GOT3 (cell line): ENCODE measurements at places on chromosomes 3 and 15.

GRCh38 chr15:101489599-101490407 lies at the start of gene PCSK6:
Gene PCSK6 (minus strand): TSS chr15:101489707. CDS start chr15:101489670, 37 bp downstream.
- DNase-seq: no peak

DNA sequence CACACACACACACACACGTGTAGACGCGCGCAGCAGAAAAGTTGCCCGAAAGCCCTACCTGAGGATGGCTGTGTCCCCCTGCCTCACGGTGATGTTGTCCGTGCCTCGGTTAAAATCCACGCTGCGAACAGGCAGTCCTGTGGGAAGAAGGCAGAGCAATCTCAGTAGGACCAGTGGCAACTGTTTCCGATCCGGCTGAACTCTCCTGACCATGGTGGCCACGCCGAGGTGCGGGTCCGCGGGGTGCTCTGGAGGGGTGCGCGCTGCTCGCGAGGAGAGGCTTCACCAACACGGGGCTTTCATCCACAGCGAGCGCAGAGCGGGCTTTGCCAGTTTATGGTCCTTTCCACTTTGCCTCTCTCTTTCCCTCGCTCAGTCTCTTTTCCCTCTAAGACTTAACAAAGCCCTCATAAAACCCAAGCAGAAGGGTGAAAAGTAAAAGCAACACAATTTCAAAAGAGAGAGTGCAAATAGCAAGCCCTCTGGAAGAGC lies 422 bp downstream of the LSAMP start:
- DNase-seq: no peak

DNA sequence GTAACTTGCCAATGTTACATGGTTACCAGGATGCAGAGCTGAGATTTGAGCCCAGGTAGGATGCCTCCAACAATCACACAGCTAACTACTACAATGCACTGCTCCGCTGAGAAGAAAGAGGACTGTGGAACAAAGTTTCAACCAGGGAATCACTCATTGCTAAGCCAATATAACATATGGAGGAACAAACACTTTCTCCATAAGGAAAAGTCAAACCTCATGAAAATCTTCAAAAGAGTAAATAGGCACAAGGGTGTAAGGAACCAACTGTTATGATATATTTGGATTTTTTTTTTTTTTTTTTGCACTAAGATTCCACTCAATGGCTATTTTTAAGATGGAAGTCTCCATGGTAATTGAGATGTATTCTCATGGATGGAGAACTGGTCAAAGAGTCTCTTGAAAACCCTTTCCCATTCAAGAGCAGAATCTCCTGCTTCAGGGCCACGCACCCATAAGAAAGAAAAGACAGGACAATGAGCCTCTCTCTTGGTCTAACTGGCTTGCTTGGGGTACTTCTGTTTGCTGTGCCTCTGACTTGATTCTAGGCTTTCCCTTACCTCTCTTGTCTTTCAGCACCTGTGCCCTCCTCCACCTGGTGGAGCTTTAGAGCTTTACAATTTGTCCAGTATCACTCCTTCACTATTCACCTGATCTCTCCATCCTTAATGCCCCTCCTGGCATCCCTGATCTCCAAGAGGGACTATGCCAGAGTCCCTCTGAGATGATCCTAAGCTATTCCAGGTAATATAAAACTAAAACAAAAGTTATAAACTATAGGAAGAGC lies 252.8 kb downstream of the NTRK3 start:
- DNase-seq: no peak

DNA sequence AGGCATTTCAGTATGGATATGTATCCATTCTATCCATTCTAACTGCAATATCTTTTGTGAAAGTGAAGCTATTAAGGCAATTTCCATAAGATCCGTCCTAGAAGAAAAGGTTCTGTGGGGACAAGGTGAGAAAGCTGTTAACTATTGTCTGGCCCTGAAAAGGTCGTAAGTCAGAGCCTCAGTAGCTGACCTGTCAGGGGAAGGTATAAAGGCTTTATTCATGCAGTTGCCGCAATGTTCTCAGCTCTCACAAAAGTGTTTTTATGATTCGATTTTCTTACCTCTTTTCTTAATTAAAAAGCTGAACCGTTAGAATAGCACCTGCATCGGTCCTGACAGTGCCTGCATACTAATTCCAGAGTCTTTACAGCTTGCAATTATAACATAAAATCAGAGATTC lies 24.7 kb downstream of the ZIC4 start:
- DNase-seq: no peak

DNA sequence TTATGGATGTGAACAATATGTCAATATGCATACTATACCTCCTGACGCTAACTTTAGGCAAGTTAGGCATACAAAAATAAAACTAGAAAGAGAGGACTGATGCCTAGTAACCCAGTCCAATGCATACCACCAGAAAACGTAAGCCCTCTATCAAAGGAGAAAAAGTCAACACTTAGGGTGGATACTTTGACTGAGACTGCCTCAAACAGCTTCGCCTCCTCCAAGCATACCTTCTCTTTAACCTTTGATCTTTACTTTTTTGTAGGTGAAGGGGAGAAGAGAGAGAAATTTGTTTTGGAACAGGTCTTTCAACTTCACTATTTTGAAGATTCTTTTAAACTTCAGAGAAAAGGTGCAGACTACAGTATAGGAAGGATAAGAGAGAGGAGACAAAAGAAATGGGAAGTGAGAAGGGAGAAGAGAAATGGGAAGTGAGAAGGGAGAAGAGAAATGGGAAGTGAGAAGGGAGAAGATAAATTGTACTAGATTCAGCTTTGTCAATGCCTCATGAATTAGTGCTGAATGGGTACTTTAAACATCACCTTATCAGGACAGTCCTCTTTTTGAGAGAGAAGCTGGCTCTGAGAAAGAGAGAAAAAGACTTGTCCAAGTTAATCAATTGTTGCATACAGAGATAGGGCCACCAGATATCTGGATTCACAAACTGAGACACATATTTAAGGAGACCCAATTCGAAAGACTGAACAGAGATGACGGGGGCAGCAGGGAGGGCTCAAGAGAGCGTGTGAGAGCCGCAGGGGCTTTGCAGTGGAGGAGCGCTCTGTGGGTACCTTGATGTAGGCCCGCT lies 1.0 kb downstream of the P3H2 start:
- no peak for DNase-seq

DNA sequence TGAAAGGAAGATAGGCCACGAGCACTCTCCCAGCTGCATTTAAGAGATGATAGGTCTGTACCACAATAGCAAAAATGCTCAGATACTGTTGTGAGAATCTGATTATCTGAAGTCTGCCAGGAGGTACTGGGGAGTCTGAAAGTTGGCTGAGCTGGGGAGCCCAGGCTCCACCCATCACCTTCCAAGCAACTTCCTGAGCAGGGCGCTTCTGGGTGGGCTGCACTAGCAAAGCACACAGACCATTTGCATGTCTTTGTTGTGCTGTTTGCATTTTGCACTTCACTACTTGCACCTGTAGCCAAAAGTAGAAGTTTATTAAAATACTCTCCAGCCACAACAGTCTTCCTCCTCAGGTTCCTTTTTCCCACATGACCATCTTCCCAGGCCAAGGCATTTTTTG lies 133.2 kb downstream of the ALDH1A2 start:
- DNase-seq: no peak
